Suppressor macrophage treated with lipopolysaccharide for 1 hour (primary cell): ENCODE measurements at places on chromosomes 4 and X.
A peak's percentile ranks its signal among the peaks of the same experiment; 100 is the strongest.

DNA sequence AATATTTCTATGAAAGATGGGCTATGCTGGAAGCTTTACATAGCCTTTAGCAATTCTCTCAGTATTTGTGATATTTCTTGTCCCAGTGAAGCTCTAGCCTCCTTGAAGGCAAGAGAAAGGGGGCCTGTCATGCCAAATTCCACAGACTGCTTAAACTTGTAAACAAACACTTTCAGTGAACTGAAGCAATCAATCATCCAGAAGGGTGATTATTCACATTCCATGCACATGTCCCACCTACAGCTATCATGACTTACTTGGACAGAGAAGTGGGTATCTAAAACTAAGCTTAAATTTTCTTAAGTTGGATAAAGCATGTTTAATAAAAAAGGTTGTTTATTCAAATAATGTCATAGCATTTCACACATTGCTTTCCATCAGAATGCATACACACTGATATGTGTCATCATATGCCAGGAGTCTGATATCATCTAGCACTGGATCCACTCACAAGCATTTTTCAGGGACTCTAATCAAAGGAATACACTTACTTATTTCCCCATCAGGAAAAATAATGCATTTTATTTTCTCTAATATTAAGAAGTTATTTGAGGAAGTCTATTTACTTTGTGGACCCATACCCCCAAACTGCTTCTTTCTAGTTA, 1.2 kb upstream of the FSTL5 start:
- DNase-seq = no peak

- DNase-seq = peak; percentile 77
Measured at GRCh38 chrX:103687696-103688201, 1.2 kb upstream of the MORF4L2 start.

DNA sequence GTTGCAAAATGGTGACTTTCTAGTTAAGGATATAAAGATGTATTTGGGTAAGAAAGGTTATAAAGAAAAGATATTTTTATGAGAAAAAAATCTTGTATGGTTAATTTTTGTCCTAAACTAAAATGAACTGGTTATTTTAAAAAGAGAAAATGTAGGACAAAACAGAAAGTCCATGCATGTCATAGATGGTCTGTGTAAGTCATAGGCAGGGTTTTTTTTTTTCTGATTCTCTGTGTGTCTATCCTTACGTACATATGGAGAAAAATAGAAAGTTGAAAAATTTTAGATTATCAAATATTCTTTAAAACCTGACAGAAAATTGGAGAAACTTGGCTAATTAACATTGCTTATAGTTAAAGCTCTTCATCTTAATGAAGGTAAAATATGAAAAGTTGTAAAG, 493.4 kb downstream of the IQCM start:
- no peak for DNase-seq

DNA sequence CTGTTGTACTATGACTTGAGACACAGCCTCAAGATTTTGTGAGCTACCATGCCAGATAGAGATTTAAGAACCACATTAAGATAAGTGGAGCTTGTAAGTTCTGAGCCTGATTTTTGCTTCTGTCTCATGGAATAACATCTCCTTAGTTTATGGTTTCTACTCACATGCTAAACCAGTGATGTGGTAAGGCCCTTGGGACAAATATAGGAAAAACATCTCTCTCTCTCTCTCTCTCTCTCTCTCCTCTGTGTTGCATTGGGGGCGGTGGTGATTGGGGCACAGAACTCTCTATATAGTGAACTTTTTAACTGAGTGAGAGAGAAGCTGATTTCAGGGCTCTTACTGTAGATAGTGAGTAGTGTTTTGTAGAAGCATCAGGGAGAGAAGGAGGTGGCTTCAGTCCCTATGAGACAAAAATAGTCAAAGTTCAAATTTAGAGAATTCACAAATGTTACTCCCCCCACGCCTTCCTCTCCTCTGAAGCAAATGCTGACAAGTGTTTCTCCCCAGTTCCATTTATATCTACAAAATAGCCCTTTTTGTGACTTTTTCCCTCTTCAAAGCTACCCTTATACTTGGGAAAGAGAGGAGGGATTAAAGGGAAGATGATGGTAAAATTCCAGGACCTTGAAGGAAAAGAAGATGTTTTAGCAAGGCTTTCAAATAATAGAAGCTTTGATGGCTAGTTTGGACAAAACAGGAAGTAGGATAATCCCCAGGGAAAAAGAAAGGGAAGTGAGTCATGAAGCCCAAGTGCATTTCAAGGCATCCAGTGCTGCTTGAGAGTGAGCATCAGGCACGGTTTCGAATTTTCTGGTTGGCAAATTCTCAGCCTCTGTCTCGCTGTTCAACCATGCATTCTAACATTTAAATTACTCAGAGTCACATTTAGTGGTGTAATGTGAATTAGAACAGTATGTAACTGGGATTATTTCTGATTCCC, 134.3 kb upstream of the AP1S2 start:
- peak; percentile 75 for DNase-seq
